ENCODE measurements at places on chromosomes 1 and 21.

DNA sequence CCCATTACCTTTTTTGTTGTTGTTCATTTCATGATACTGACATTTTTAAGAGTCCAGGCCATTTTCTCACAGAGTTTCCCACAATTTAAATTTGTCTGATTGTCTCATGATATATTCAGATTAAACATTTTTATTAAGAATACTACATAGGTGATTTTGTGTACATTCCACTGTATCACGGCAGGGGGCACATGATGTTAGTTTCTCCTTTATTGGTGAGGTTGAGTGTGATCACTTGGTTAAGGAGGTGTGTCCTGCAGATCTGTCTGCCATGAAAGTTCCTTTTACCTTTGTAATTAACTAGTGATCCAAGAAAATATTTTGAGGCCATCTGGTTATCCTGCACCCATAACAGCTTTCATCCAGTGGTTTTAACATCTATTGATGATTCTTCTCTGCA is 11.8 kb downstream of the RTCA start:
- DNase-seq, result no peak

GRCh38 chr1:88708011-88708410 is 23.9 kb downstream of the PKN2 start:
- no peak for DNase-seq

DNA sequence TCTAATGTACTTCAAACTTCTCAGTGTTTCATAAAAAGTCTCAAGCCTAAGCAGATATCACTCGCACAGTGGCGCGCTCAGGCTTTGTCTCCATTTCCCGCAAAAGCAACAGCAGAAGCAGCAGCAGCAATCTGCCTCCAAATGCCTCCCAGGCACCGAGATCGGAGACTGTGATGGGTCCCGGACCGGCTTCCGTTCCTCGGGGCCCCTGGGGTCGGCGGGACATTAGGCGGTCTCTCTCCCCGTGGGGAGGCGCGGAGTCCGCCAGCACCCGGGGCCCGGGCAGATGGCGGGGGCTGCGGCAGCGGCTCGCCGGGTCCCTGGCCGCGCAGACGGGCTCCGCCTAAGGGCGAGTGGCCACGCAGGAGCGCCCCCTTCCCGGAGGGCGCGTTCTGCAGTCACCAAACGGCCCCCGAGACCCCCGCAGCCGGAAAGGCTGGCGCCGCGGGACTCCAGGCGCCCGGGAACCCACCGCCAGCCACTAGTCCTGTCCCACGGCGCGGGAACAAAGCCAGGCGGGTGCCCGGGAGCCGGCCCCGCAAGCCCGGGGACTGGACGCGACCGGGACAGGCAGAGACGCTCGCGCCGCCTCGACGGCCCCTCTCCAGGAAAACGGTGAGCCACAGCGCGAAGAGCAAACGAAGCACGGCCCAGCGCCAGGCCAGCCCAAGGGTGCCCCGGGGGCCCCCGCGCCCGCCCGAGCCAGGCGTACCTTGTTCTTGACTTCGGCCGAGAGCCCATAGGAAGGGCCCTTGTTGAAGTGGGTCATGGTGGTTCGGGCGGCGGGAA is 590 bp downstream of the CNN3 start:
- peak; percentile 12 for DNase-seq

GRCh38 chr1:5570931-5571330 is 421.3 kb downstream of the NPHP4 start:
- no peak for DNase-seq

DNA sequence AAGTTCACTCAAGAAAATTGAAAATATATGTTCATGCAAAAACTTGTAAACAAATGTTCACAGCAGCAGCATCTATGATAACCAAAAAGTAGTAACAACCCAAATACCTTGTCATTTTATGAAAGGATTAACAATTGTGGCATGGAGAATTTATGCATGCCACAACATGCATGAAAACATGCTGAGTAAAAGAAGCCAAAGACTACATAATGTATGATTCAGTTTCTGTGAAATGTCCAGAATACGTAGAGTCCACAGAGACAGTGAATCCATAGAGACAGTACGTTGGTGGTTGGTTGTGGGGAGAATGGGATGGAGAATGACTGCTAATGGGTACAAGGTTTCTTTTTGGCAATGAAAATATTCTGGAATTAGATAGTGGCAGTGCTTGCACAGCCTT is 148.7 kb downstream of the MAST2 start:
- DNase-seq, result no peak

Data from stimulated activated CD4-positive, alpha-beta T cell treated with anti-CD3 and anti-CD28 coated beads, Interleukin-12 subunit alpha, Interleukin-12 subunit beta, amount 100 ng/mL, for 24 hours (primary cell).